Tongue (tissue), 3 donors: ENCODE measurements at places on chromosomes 6 and 20. TPM values are rescaled to one million over a fixed set of nuclear protein-coding genes. Genes with fewer than 3 reads are reported as not detected.

DNA sequence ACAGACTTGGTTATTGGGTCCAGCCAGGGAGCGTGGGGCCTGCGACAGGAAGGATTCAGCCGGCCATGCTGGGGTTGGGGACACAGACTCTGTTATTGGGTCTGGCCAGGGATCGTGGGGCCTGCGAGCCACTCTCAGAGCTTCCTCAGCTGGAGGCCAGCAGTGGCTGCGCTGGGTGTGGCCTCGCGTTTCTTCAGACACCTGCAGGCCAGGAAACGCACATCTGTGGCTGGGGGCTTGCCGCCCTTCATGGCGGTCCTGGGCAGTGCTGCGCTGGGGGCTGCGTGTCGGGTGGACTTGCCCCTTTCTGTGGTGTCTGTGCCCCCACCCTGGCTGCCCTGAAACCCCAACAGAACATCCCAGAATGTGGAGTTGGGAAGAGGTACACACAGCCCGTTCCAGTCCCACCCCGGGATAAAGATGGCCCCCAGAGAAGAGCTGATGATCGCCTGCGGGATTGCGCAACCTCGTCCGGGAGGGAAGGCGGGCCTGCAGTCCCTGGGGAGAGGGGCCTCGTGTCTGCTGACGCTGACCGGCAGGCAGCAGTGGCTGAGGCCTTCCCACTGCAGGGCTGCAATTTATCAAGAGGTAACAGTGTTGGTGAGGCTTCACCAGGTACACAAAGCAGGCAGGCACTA lies 16.9 kb upstream of the MTG2 start:
- DNase-seq, result no peak

DNA sequence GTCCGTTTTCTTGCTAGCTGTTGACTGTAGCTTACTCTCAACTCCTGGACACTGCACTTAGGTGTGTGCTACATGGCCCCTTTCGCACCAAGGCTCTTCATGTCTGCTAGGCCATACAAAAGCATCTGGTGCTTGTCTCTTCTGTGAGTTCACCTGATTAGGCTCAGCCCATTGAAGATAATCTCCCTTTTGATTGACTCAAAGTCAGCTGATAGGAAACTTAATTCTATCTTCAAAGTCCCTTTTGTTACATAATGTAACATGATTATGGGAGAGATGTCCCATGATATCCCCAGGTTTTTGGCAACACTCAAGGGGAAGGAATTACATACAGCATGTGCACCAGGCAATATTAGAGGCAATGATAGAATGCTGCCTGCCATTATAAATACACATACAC lies 263.0 kb upstream of the JAG1 start:
- DNase-seq, result no peak

- no peak for DNase-seq
These were observed 98.3 kb upstream of the FRMD1 start for GRCh38 chr6:168177103-168177891.

SCRT2 gene
- not detected for total RNA-seq

HLA-DMB gene
- total RNA-seq, result 6.6 TPM

- DNase-seq, result no peak
These were observed 200.5 kb upstream of the PHACTR1 start for GRCh38 chr6:12516070-12516469.

DNA sequence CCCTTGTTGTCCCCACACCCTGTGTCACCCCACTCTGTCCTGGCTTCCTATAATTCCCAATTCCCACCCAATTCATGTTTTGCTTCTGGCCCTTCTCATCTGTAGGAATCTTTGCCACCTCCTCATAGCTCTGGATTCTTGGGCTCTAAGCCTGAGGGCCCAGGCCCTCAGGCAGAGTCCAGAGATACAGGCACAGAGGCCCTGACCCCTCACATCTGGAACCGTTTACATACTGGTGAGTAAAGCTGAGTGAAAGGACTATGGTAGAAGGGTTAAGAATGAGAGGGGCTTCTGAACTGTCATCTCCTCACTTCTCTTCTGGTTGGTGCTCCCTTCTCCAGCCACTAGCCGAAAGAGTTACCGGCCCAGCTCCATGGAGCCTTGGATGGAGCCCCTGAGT lies 13.6 kb downstream of the PRRC2A start:
- DNase-seq, result no peak

MRS2 gene
- total RNA-seq, result 36.2 TPM

TCP11 gene
- not detected for total RNA-seq

DNA sequence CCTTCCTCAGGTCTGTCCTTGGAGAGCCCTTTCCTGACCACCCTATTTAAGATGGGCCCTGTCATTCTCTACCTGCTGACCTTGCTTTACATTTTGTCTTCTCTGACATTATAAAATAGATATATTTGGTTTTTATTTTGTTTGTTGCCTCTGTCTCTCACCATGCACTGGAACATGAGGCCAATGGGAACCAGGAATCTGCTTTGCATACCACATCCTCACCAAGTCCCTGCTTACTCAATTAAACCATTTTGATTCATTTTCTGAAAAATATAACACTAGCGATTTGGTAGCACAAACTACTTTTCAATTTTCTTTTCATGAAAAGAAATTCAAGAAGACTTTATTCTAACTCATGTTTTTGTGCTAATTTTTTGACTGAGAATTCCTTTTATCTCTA lies 32.8 kb upstream of the POPDC3 start:
- no peak for DNase-seq

DNA sequence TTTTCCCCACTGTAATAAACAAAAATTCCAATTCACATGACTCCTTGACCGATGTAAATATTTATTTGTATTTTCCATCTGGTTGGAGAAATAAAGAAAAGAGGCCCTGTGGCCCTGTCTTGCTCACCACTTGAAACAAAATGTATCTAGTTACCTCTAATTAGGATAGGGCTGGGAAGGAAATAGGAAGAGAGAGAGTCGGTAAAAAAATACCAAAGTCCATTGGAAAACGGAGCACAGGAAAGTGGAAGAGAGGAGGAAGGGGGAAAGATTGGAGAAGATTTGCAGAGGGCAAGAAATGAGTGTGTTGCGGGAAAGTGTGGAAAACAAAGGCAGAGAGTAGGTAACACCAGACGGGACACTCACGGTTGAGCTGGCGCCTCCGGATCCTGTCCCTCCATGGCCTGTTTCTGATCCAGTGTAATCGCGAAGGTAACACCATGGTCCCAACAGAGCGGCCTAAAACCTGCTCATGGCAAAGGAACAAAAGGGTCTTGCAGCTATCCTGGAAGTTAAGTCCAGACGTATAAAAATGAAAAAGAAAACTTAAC lies 105.8 kb upstream of the RIPOR2 start:
- no peak for DNase-seq

- DNase-seq, result no peak
These were observed 11.8 kb upstream of the SPAG4 start for GRCh38 chr20:35603695-35604448.

L3MBTL3 gene
- total RNA-seq, result 11.7 TPM

DNA sequence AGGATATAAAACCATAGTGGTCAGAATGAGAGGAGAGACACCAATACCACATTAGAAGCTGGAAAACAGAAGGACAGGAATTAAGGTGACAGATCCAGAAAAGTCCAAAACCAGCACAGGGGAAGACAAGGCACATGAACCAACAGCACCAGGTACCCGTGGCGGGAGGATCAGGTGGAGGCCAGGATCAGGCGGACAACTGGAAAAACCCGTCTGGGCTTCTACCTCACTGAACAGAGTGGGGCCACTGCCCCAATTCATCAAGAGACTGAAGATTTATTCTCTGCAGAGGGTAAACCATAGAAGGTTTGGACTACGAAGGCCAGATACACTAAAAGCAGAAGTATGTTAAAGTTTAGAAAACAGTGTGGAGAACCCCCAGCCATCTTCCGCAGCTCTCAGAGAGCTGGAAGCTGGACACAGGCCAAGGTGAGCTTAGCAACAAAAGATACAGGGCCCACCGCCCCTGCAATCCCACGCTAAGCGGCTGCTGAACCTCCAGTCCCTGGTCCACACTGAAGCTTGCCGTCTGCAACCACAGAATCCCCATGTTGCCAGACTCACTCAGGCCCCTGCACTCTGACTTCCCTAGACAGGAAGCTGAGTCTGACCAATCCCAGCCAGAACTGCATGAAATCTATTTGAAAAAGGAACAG lies 29.9 kb downstream of the ABHD12 start:
- peak; percentile 21 for DNase-seq

CCR6 gene
- total RNA-seq, result not detected

OR2J3 gene
- not detected for total RNA-seq

DNA sequence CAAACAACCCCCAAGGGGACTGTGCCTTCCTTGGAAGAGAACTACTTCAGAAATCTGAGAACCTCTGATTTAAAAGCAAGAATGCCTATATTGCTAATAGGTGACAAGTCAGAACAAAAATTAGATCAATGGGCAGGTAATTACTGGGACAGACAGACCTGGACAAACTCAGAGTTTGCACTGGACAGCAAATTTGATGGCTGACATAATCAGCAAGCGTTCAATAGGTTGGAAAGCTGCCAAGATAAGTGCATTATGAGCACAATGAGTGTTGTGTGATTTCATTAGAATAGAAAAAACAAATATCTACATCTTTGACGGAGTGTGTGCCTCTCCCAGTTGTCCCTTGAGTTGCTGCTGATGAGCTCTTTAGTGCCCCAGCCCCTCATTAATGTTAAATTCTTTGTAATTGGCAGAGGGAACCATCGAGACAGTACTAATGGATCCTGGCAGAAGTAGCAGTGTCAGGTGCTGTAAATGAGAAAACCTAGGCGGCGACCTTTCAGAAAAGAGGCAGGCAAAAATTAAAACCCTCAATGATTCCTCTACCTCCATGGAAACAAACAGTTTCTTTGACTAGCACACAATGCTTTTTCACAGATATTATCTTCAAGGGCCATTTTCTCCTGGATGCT lies 116.5 kb upstream of the COL21A1 start:
- DNase-seq, result no peak

DNA sequence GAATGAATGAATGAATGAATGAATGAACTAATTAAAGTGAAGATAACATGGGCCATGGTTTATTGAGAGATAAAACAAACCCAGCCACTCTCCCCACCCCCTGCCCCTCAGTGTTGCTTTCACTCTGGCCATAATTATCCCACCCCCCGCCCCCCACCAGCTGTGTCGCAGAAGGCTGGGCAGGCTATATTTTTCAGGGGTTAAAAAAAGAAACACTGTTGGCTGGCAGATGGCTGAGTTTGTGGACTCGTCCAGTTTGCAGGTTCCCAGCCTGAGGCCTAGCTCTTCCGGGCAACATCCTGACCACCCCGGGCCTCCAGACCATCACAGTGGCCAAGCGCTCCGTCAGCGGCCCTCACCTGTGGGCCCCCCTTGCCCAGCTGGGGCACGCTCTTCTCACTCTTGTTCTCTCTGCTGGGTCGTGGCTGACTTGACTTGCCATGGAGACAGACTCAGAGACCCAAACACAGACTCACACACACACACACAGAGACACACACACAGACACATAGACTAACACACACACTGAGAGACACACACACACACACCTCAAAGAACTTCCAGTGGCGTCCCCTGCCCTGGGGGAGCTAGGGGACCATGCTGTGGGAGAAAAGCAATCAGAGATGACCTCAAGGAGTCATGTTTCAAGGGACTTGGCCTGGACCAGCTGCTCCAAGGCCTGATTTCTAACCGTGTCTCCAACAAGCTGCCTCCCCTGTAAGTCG lies 2.2 kb upstream of the GRM4 start:
- peak; percentile 42 for DNase-seq

GRCh38 chr6:68506911-68507310 lies 128.2 kb upstream of the ADGRB3 start:
- no peak for DNase-seq

GRCh38 chr20:32501709-32502108 lies 83.4 kb downstream of the NOL4L start:
- no peak for DNase-seq
